Kidney glomerular epithelial cell (primary cell): ENCODE measurements at places on chromosomes 12 and 14.
A peak's percentile ranks its signal among the peaks of the same experiment; 100 is the strongest.

DNA sequence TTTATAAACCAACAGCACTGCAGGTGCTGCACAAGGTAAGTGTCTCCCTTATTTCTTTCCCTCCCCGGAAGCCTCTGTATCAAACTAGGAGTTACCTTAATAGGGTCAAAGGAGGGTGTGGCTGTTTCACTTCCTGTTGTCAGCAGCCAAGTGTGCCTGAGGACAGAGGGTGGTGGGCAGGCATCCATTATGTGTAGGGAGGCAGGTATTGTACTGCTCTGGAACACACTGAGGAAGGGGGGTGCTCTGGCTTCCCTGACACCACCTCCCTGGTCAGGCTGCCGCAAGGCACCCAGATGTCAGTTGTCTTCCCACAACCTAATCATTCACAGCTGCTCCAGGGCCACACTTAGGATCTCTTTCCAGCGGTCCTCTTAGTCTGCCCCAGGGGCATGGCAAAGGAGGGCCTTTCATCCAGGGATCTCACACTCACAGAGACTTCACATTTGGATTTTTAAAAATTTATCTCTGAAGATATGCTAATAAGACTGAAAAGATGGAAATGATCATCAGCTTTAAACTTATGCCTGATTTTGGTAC, 132.0 kb upstream of the ARHGAP5 start:
- no peak for DNase-seq

DNA sequence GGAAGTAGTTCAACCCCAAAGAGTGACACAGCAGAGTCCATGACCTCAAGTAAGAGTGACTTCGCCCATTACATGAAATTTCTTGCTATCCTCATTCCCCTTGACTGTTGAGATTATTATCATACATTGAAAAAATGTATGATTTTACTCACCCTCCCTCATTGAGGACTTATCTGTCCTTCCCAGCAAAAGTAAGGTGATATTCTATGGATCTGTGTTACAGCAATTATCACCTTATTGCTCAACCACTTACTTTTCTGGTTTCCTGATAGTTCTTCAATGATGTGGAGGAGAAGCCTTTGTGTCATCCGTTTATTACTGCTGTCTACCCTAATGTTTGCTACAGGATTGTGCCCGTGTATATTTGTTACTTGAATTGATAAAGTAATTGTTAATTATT, 306.2 kb downstream of the TRHDE start:
- DNase-seq: no peak

- no peak for DNase-seq
These were observed 88.7 kb upstream of the RAP1B start for GRCh38 chr12:68521848-68522502.

DNA sequence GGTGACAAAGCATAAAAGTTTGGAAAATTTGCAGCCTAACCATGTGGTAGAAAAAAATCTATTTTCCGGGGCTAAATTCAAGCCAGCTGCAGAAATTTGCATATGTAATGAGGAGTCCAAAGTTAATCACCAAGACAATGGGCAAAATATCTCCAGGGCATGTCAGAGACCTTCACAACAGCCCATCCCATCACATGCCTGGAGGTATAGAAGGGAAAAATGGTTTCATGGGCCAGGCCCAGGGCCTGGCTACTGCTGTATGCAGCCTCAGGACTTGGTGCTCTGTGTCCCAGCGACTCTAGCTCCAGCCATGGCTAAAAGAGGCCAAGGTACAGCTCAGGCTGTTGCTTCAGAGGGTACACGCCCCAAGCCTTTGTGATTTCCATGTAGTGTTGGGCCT, 655.8 kb upstream of the MGAT4C start:
- DNase-seq: no peak

- DNase-seq: no peak
These were observed 451.3 kb downstream of the ZFP36L1 start for GRCh38 chr14:68341411-68342212.

GRCh38 chr14:74820288-74820687, 55.7 kb downstream of the PROX2 start:
- DNase-seq: no peak

DNA sequence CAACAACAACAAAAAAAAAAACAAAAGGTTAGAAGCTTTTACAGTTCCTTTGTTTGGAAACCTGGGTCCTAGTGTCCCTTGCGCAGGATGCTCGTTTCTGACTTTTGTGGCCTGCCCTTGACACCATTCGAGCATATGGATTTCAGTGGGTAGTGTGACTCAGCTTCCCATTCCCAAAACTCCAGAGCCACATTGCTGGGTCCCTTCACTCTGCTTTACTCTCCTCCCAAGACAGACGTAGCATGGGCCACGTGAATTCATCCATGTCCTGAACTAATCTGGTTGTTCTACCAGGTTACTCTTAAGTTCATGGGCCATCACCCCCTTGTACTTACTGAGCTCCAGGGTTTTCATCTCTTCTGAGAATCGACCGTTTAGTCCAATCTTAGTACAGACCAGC, 68.0 kb upstream of the MAX start:
- DNase-seq: no peak

GRCh38 chr12:25433024-25433423, 120.1 kb downstream of the LMNTD1 start:
- no peak for DNase-seq

DNA sequence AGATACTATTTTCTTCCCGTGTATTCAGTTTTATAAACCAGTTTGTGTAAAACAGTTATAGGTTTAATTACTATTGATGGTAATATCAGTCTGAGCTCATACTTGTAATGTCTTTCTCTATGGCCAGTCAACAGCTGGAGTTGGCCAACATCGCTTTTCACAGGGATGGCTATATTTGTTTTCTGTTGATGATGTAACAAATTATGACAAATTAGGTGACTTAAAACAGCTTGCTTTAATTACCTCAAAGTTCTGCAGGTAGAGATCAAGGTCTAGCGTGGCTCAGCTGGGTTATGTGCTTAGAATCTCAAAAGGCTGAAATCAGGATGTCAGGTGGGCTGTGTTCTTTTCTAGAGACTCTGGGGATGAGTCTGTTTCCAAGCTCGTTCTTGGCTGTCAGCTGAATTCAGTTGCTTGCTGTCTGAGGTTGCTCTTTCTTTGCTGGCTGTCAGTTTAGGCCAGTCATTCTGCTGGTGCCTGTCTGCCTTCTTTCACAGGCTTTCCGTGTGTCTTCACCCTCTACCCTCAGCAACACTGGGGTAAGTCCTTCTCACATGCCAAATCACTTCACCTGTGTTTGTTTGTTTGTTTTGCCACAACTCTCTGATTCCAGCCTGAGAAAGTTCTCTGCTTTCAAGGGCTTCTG, 370.2 kb upstream of the E2F7 start:
- no peak for DNase-seq

DNA sequence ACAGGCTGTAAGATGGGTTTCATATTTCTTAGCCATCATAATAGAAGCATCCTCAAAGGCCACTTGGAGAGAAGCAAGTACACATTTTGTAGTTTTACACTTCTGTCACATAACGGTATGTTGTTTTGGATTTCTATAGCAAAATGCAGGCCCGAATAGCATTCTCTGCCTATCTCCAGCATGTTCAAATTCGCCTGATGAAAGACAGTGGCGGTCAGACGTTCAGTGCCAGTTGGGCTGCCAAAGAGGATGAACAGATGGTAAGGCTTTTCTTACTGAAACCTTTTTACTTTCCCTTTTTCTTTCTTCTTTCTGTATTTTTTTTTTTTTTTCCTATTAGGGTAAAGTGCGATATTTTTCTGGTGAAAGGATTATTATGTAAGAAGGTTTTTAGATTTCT, 110.5 kb downstream of the TTLL5 start:
- DNase-seq: no peak

GRCh38 chr12:23253191-23253590, 628.2 kb downstream of the ETNK1 start:
- no peak for DNase-seq

GRCh38 chr12:58097741-58098140, 156.4 kb downstream of the ATP23 start:
- no peak for DNase-seq

- DNase-seq: no peak
These were observed 4.3 kb downstream of the DLST start for GRCh38 chr14:74886001-74886400.

DNA sequence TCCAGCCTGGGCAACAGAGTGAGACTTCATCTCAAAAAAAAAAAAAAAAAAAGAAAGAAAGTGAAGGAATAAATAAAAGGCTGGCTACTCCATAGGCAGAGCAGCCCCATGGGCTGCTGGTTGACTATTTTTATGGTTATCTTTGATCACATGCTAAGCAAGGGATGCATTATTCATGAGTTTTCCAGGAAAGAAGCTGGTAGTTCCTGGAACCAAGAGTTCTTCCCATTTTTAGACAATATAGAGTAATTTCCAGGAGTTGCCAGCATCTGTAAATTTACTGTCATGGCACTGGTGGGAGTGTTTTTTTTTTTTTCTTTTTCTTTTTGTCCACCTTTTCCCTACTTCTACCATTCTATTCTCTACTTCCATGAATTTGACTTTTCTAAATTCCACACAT, 24.2 kb downstream of the FGD4 start:
- DNase-seq: no peak

DNA sequence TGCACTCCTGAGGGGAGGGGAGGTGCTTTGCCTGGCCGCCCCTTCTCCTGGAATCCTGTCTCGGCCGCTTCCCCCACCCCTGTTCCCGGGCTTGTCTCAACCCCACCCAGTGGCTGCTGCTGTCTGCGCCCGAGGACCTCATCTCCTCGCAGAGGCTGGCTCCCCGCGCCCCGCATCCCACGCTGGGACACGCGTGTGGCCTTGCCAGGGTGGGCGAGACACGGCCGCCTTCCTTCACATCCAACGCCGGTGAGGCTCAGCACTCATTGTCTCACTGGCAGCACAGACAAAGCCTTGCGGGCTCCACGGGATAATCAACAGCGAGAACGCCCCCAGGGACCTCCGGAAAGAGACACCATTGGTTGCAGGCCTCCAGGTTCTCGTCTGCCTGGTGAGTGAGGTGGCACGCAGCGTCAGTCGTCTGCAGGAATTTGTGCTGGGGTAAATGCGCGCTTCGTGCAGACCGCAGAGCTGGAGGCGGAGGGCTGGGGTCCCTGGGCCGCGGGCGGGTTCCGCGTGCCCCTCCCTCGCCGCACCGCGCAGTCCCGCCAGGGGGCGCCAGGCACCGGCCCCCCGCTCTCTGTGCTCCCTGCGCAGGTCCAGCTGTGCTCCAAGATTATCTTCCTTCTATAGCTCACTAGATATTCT, 26.8 kb downstream of the CCDC177 start:
- peak; percentile 35 for DNase-seq

- DNase-seq: no peak
These were observed 58.6 kb downstream of the TBX3 start for GRCh38 chr12:114625294-114625851.

DNA sequence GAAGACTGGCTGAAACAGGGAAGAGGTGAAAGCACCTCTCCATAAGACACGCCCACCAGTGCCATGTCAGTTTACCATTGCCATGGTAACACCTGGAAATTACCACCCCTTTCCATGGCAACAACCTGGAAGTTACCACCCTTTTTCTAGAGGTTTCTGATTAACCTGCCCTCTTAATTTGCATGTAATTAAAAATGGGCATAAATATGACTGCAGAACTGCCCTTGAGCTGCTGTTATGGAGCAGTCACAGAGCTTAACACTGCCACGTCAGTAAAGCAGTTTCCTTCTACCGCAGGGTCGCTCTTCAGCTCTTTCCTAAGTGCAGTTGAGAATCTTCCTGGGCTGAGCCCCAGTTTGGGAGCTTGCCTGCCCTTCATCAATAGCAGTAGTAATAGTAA, 55.2 kb downstream of the RASSF3 start:
- no peak for DNase-seq

- no peak for DNase-seq
These were observed 389.2 kb downstream of the RAD51B start for GRCh38 chr14:68208626-68209317.

GRCh38 chr14:68279777-68280233, 460.2 kb downstream of the RAD51B start:
- no peak for DNase-seq
